ENCODE measurements at places on chromosomes 5 and 9. TPM values are rescaled to one million over a fixed set of nuclear protein-coding genes. Genes with fewer than 3 reads are reported as not detected.

The PPP2R2B gene
- under 0.01 TPM for total RNA-seq

The IZUMO3 gene
- total RNA-seq, result not detected

GRCh38 chr5:33146881-33147280, 293.9 kb upstream of the TARS1 start:
- no peak for DNase-seq

GRCh38 chr5:54285686-54286085, 24.7 kb downstream of the ARL15 start:
- DNase-seq, result no peak

DNA sequence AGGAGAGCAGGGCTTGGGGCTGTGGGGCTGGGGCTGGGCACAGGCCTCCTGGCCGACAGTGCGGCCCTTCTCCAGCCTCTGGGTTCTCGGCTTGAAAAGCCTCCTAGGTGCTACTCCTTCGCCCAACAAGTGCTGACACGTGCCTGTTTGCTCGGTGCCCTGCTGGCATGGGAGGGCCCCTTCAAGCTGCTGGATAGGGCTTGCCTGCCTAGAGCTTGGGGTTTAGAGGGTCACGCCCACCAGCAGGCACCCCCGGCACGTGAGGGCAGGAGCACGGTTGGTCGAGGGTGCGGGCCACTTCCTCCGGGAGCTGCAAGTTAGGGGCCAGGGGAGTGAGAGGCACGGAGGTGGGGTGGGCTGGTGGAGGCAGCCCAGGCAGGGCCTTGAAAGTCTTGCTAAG, 106.2 kb downstream of the RXRA start:
- DNase-seq, result peak; percentile 86

- no peak for DNase-seq
These were observed 480.2 kb upstream of the KLF4 start for GRCh38 chr9:107969727-107970126.

DNA sequence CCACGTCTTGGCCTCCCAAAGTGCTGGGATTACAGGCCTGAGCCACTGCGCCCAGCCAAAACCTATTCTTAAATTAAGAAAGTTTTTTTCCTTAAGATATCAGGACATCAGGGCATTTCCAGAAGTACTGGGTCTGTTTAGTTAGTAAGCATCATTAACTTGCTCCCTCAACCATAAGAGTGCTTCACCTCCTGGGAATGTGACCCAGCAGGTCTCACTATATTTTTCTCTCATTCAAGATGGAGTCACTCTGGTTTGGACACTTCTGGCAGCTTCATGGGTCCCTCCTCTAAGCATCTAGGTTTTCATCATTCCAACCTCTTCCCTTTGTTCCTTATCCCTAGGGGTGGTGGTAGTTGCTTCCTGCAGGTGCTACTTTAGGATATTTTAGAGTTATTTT, 10.3 kb upstream of the BRD3OS start:
- no peak for DNase-seq
